Airway epithelial cell (primary cell): ENCODE measurements at places on chromosomes 7 and 10. TPM values are rescaled to one million over a fixed set of nuclear protein-coding genes. Genes with fewer than 3 reads are reported as not detected.

Gene GNAT3
- not detected in 2 replicates for total RNA-seq

Gene SKIDA1
- 0.09 and 0.21 TPM in 2 replicates for total RNA-seq

Gene PDCD11
- total RNA-seq: 29.4 and 39.4 TPM in 2 replicates

Gene LEP
- total RNA-seq: 0.14 and 0.28 TPM in 2 replicates

Gene DAGLB
- 13.3 and 19.7 TPM in 2 replicates for total RNA-seq

Gene SLC26A3
- total RNA-seq: not detected in 2 replicates

Gene DYNC1I1
- total RNA-seq: 0.21 TPM in 1 of 2 replicates, not detected in the other

Gene POU6F2
- total RNA-seq: not detected in 2 replicates

Gene SPRN
- total RNA-seq: not detected in 2 replicates

Gene ZNF511
- total RNA-seq: 24.4 and 29.0 TPM in 2 replicates

Gene AZGP1
- 0.21 TPM in 1 of 2 replicates, not detected in the other for total RNA-seq

Gene MMD2
- total RNA-seq: not detected in 2 replicates

Gene SNCG
- total RNA-seq: 8.9 and 14.5 TPM in 2 replicates

Gene WAC
- total RNA-seq: 24.6 and 45.0 TPM in 2 replicates

Gene PNLIPRP1
- total RNA-seq: not detected in 2 replicates

Gene PAPOLB
- not detected in 2 replicates for total RNA-seq

Gene IFIT3
- total RNA-seq: 0.71 and 0.93 TPM in 2 replicates

Gene LMTK2
- 12.6 and 15.8 TPM in 2 replicates for total RNA-seq

Gene H2BK1
- total RNA-seq: not detected in 2 replicates

Gene ADARB2
- not detected in 2 replicates for total RNA-seq

Gene NME8
- 0.07 TPM in 1 of 2 replicates, not detected in the other for total RNA-seq

Gene CTAGE8
- 0.51 and 1.1 TPM in 2 replicates for total RNA-seq

Gene HOXA4
- not detected in 2 replicates for total RNA-seq

Gene DNAAF5
- total RNA-seq: 57.6 and 65.0 TPM in 2 replicates

Gene OR13A1
- total RNA-seq: not detected in 2 replicates

Gene MACC1
- 16.3 and 16.7 TPM in 2 replicates for total RNA-seq

Gene PNLIPRP3
- total RNA-seq: 12.0 and 13.5 TPM in 2 replicates

Gene MYOF
- total RNA-seq: 198 and 231 TPM in 2 replicates

Gene GRID2IP
- total RNA-seq: 0.21 and 0.70 TPM in 2 replicates

Gene SFRP4
- total RNA-seq: not detected in 2 replicates

Gene ZNF727
- not detected in 2 replicates for total RNA-seq

Gene OR9A2
- total RNA-seq: not detected in 2 replicates

Gene ANKRD61
- not detected in 2 replicates for total RNA-seq

Gene SPAM1
- not detected in 2 replicates for total RNA-seq

Gene ZFYVE27
- total RNA-seq: 8.3 and 17.0 TPM in 2 replicates

Gene CDK1
- total RNA-seq: 52.7 and 71.8 TPM in 2 replicates

Gene ACSL5
- total RNA-seq: 0.42 TPM in 1 of 2 replicates, not detected in the other

Gene TFEC
- not detected in 2 replicates for total RNA-seq

Gene REEP3
- 56.3 and 65.9 TPM in 2 replicates for total RNA-seq

Gene HEPACAM2
- not detected in 2 replicates for total RNA-seq

Gene MSMB
- 0.84 and 2.0 TPM in 2 replicates for total RNA-seq

Gene GFRA1
- 0.07 TPM in 1 of 2 replicates, not detected in the other for total RNA-seq

Gene NCAPG2
- 18.5 and 22.4 TPM in 2 replicates for total RNA-seq

Gene CYP2C9
- total RNA-seq: 0.14 TPM in 1 of 2 replicates, not detected in the other

Gene INSYN2A
- under 0.01 TPM in 1 of 2 replicates, not detected in the other for total RNA-seq

Gene EGR2
- total RNA-seq: 0.28 TPM in 1 of 2 replicates, not detected in the other

Gene ANKRD30A
- total RNA-seq: not detected in 2 replicates

Gene VSIR
- total RNA-seq: 13.6 and 18.3 TPM in 2 replicates

Gene TSPAN12
- 2.5 and 2.9 TPM in 2 replicates for total RNA-seq

Gene ZNF425
- total RNA-seq: 2.1 and 2.8 TPM in 2 replicates

Gene IFIT1B
- not detected in 2 replicates for total RNA-seq

Gene POM121
- total RNA-seq: 8.3 and 13.6 TPM in 2 replicates

Gene THSD7A
- total RNA-seq: under 0.01 TPM in 1 of 2 replicates, not detected in the other

Gene PON1
- not detected in 2 replicates for total RNA-seq
